SK-N-SH treated with all-trans-retinoic acid at 6 μM for 48 hours (cell line): ENCODE measurements at places on chromosomes 5 and 9.

DNA sequence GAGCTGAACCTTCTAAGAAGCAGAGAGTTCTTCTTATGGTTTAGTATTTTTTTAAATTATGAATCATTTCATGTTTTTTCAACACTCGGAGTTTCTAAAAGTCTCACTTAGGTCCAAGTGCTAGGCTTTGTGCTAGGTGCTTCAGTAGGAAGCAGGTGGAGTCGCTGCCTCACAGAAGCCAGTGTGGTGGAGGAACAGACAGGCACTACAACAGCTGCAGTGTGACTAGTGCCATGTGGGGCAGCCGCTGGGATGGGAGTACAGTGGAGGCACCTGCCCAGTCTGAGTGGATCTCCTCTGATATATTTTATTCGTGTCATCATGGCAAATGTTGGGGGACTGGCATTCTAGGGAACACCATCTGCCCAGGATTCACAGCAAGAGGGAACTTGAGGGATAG, 15.3 kb downstream of the PCDHGC5 start:
- ATAC-seq = no peak

GRCh38 chr9:92618633-92619225, 51.2 kb downstream of the IPPK start:
- no peak for ATAC-seq

DNA sequence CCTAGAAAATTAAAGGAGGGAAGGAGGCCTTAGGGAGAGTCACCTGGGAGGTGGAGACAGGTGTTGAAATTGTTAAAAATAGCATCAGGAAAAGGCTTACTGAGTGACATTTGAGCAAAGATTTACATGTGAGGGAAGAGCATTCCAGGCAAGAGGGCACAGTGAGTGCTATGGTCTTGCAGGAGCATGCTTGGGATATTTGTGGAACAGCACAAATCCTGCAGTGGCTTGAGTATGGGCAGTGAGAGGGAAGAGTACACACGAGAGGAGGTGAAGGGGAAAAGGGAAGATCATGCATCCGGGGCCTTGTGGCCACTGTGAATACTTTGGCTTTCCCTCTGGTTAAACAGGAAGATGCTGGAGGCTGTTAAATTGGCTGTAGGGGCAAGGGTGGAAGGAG, 36.6 kb downstream of the ACER2 start:
- ATAC-seq = no peak

- ATAC-seq = no peak
Observed at GRCh38 chr5:3925022-3925421, 329.4 kb downstream of the IRX1 start.

DNA sequence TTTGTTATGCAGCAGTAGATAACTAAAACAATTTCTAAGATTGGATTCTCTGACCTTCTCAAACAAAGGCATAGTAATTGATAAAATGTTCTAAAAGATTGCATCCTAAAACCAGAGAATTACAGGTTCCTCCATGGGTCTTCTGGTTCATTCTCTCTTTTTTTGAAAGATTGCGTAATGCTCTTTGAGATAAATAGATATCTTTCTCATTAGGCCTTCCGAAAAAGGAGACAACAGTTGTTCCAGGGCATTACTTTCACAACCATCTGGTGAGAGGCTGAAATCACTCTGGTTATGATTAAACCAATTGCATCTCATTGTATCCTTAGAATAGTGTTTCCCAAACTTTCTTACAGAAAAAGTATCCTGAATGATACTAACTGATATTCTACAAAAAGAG, 174.7 kb upstream of the NREP start:
- ATAC-seq = no peak

- no peak; the same call in 1 of the 3 replicates for ATAC-seq
Observed at GRCh38 chr9:35110327-35110761, 5.3 kb downstream of the ATOSB start.

DNA sequence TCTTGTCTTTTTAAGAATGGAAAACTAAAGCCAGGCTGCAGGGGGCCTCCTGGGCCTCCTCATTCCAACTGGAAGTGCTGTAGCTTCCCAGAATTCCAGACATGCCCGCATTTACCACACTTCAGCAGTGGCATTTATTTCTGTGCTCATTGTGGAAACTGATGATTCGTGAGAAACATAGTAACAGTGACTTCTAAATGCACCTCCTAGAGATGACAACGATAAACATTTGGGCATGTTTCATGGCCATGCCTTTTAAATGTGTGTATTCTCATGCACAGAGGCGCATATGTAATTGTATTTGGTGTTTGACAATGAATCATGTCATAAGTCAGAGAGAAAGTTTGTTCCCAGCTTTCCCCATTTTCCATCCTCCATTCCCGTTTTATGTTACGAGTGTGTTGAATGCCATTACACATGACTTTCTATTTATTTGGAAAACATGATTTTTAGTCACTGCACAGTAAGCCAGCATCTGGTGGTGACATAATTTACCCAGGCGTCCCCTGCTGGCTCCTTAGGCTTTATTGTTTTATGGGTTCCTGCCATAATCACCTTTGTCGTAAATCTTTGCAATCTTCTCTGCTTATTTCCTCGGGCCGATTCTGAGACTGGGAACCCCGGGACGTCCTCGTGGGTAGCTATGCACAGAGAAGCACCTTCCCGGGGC, 68.8 kb upstream of the FCN2 start:
- peak; percentile 50 for ATAC-seq

DNA sequence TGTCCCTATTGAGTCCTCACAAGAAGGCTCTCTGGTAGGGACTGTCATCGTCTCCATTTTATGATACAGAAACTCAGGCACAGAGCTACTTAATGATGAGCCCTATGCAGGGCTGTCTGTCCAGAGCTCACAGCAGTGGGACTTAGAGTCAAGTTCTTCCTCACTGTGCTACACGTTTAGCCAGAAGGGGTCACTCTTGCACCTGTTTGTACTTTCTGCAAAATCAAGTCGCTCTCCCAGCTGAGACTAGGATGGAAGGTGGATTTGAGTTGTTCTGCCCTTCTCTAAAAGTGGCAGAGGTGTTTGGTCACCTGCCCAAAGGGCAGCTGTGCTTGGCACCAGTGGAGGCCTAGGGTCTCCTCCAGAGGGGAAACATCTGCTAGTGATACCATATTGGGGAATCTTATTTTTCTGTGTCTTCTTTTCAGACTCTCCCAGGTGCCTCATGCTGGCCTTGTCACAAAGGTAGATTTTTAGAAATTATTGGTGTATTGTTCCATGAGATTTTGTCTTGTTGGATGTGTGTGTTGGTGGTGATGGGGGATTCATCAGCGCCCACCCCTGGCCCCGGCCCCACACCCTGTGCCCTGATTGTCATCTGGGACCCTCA, 104.2 kb downstream of the PPARGC1B start:
- ATAC-seq = peak; percentile 82

DNA sequence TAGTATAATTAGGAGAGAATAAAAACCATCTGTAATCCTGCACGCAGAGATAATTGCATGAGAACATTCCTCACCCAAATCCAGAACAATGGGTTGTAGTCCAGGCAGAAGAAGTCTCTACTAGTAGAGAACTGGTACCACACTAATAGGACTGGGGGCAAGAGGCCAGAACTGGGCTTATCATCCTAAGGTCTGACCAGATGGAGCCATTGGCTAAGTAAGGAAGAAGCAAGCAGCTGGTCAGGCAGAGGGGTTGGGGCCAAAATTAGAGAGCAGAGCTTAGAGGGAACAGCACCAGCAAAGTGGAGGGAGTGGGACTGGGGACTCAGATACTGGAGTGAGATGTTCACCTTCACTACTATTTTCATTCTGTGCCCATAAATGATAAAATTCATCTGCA, 35.4 kb upstream of the MAP1B start:
- no peak for ATAC-seq

- no peak for ATAC-seq
Observed at GRCh38 chr5:93583768-93584595, 960 bp downstream of the NR2F1 start.

DNA sequence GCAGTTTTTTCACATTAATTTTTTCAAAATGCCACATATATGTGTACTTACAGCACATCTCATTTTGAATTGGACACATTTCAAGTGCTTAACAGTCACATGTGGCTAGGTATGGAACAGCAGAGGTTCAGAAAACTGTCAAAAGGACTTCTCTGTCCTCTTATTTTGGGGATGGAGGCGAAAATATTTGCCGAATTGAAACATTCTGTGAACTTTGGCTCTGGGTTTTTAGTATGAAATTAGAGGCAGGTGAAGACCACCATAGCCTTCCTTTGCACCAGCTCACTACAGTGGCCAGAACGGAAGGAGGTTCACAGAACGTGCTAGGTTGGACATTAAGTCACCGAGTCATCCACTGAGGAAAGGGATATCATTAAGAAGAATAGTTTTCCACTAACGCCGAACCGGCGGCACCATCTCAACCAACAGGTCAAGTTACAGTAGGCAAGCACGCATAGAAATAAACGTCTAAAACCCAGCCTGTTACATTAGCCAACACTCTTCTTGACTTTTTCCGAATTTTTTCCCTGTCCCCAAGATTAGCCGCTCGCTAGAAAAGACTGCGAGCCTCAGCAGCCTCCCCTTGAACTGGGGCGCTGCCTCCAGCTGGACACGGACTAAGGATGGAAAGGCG, 1.8 kb upstream of the TLE4 start:
- no peak for ATAC-seq

DNA sequence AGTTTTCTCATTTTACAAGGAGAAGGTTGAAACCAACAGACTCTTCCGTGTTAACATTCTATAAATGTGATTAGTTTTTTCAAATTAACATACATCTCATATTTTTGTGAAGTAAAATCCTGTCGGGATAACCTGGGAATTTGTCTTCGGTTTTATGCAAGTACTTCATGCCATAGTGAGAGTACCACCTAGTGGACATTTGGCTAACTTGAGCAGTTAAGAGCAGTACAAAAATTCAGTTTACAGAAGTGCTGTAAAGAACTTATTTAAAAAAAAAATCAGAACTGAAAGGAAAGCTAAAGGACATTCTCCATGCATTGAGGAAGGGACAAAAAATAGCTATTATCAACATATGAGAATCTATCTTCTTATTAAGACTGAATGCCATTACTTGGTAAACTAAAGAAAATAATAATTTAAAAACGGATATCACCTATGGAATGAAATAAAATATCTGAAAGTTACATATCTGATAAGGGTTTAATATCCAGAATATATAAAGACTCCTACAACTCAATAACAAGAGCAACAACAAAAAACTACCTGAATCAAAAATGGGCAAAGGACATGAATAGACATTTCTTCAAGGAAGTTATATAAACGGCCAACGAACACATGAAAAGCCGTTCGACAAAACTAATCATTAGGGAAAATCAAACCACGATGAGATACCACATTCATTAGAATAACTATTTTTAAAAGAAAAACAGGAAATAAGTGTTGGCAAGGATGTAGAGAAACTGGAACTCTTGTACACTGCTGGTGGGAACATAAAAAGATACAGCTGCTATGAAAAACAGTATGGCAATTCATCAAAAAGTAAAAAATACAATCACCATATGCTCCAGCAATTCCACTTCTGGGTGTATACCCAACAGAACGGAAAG, 117.0 kb upstream of the GNA14 start:
- peak; percentile 72 for ATAC-seq

DNA sequence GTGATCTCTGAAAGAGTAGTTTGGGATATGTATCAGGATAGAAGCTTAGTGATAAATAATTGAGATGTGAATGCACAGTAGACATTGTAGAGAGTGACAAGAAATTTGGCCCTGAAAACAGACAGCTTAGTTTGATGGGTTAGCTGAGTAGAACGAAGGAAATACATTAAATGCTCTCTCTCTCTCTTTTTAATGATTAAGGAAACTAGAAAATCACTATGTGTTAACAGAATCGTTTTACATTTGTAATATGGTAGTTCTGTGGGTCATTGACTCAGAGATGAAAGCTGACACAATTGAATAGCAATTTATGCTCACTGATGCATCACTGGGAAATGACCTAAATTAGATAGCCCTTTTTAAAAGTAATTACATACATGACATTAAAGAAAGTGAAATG, 739.8 kb upstream of the PTPRD start:
- no peak for ATAC-seq

- no peak for ATAC-seq
Observed at GRCh38 chr5:91670563-91670962, 287.4 kb upstream of the ARRDC3 start.

- ATAC-seq = no peak
Observed at GRCh38 chr9:81560851-81561732, 128.3 kb downstream of the TLE1 start.

DNA sequence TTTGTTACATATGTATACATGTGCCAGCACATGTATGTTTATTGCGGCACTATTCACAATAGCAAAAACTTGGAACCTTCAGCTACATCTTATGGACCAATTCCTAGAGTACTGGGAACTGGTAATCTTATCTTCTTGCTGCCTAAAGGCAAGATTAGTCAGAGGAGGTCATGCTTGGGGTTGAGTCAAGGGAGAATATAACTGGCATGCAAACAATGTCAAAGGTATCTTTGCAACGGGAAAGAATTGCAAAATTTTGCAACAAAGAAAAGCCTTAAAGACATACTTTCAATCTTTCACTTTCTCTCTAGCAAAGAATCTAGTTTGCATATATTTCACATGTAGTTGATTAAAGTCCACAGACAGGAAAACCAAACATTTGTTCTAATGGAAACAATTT, 145.2 kb downstream of the EDIL3 start:
- ATAC-seq = no peak

GRCh38 chr5:103546858-103547257, 15.7 kb downstream of the NUDT12 start:
- no peak for ATAC-seq

DNA sequence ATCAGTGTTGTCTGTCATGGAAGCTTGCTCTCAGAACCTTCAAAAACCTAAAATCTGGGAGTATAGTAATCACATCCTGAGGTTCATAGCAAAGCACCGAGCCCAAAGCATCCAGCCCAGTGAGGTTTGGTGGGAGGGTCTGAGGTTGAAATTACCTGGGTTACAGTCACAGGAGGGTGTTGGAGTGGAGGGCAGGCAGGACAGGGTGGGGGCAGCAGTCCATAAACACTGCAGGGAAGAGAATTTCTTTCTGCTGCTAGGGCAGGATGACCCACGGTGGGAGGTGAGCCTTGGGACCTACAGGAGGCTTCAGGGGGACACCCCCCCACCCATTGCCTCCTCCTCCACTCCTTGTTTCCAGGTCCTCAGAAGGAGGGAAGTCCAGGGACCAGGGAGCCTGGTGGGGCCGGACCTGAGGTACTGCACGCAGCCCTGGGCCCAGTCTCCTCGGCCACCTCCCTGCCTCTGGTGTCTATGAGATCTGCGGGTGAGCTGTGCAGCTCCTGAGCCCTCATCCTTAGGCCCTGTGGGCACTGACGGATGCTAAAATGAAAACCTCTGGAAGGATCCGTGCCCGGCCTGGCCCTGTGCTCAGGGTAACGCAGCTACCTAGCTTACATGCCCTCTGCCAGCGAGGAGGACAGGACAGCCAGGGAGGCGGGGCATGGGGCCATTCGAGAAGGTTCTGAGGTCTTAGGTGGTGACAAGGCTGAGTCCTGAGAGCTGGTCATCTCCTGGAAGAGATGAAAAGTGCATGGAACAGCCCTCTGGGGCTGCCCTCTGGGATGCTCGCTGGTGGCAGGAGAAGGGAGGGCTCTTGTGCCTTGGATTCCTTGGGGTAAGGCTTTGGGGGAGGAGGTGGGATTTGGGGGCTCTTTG, 1.8 kb upstream of the ADCY2 start:
- no peak for ATAC-seq
